ENCODE measurements at places on chromosomes 16 and 17.

- DNase-seq: no peak
These were observed 190.9 kb downstream of the WWOX start for GRCh38 chr16:78290395-78290794.

DNA sequence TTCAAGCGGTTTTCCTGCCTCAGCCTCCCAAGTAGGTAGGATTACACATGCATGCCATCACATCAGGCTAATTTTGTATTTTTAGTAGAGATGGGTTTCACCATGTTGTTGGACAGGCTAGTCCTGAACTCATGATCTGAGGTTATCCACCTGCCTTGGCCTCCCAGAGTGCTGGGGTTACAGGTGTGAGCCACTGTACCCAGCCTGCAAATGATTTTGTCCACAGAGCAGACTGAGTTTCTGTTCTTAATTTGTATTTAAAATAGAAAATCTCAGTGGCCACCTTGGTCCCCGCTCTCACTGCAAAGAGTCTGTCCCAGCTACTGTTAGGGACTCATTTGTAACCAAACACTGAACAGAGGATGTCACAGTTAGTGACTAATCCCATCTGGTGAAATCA, 415.7 kb upstream of the RBFOX1 start:
- DNase-seq: no peak

GRCh38 chr16:62638964-62639870, 603.0 kb upstream of the CDH8 start:
- DNase-seq: peak; percentile 9

DNA sequence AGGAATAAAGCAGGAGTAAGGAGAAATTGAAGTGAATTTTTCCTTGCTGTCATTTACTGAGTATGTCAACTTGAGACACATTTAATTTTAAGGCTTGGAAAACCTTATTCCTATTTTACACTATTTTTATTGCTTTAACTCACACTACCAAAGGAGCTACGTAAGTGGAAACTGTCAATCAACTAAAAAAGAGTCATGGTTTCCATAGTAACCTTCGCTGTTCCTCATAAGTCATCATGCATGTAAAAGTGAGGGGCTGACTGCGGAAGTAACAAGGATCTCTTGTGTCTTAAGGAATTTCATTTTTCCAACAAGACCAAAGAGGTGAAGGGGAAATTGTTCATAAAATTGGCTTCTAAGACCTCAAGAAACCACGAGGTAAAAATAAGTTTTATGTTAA, 516.2 kb upstream of the CA10 start:
- DNase-seq: no peak

DNA sequence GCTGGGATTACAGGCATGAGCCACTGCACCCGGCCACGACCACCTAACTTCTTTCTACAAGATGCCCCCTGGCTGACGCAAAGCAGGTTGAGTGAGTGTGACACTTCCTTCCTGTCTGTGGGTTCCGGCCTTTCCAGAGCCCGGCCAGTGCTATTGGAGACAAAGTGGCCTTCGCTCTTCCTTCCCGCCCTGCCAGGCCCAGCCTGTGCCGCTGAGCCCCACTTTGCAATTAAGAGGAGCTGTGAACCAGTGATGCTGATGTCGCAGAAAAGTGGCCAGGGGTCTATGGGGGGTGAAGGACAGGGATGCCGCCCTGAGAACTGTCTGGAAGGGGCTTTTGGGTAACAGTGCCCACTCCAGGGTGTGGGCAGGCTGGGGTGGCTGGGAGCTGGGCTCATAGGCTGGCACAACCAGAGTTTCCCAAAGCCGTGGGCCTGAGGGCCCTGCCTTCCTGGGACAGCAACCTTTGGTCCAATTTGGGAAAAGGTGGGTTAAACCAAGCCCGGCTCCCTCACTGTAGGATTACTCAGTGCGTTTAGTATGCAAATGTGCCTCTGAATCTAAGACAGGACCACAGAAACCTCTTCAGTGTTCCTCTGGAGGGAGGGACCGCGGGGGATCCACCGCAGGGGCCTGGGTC, 174.9 kb downstream of the SEC14L1 start:
- no peak for DNase-seq

DNA sequence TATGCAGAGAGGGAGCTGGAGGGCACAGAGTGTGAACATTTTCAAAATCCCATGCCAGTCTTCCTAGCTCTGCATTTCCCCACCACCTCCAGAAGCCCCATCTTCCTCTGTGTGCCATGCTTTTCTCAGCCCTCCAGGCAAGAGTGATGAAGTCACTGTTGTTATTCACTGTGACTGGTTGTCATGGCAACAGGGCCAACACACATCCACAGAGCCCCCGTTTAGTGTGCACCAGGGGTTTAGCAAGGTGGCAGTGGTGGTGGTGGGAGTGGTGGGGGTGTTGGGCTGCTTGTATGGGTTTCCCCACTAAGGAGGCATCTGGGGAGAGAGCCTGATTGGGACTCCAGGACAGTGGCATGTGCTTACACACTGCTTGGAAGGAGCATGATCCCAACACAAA, 309.9 kb upstream of the ASIC2 start:
- peak; percentile 3 for DNase-seq

Data from GM23248 (cell line).